ENCODE measurements at places on chromosomes 6 and 20. TPM values are rescaled to one million over a fixed set of nuclear protein-coding genes. Genes with fewer than 3 reads are reported as not detected.

- DNase-seq: no peak
Measured at GRCh38 chr6:126718600-126719327, 378.8 kb downstream of the CENPW start.

Gene CHMP4B
- 33.5 TPM for total RNA-seq

Gene CST2
- not detected for total RNA-seq

DNA sequence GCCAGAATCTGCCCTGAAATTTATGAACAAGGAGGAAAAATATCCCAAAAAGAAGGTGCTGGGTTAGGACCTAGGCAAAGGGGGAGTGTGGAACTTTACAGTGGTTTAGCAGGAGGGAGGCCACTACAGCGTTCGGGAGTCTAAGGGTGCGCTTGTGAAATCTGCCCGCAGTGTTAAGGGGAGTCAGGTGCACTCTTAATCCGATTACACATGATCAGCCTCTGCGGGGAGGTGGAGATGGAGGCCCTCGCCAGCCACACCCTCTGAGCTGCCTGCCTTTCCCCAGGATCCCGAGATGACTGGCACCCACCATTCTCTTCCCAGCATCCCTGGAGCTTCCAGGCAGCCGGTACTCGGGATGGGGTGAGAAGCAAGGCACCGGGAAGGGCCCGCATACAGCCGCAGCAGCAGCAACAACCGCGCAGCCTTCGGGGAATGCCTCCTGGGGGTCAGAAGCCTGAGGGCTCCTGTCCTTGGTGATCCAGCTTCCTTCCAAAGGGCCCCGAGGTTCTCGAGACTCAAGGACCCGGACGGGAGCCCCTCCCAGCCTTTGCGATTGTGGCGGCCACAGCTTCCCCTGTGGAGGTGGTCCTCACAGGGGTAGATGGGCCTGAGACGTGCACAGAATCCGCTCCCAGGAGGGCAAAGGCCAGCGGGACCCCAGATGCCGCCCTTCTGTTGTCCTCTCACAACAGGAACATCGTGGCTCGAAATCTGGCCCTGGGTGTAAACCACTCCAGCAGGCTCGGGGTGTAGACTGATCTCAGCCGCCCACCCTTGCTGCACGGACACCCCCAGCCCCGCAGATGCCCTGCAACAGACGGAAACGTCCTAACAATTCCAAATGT is 57.3 kb upstream of the CST7 start:
- DNase-seq: no peak

Gene PBOV1
- total RNA-seq: not detected

- no peak for DNase-seq
Measured at GRCh38 chr6:168239044-168239773, 80.4 kb downstream of the DACT2 start.

Gene MAFB
- total RNA-seq: 9.1 TPM

GRCh38 chr20:6502219-6502618 is 265.3 kb upstream of the BMP2 start:
- DNase-seq: no peak

DNA sequence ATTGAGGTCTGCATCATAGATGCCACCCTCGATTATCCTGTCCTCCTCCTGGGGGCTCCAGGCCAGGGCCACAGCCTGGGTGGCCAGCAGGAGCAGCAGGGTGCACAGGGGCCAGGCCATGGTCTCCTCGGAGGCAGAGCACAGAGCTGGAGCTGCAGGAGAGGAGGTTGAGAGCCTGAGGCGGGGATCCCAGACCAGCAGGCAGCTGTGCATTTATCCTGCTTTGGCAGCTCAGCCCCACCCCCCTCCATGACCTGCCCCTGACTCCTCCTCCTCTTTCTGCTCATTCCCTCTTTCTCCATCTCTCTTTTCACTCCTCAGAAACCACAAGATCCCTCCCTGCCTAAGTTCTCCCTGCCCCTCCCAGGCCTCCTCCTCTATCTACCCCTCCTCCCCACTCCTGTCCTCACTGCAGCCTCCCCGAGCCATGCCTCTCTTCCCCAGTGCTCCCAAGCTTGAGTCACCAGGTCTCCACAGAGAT is at the start of gene CST2:
Gene CST2 (minus strand): TSS at position 189 of the 481 bp plus-strand sequence. CDS start 69 bp downstream, at position 120.
- no peak for DNase-seq

Gene DNAAF9
- 28.1 TPM for total RNA-seq

GRCh38 chr20:6590891-6591637 is 176.4 kb upstream of the BMP2 start:
- peak; percentile 29 for DNase-seq

Gene SEMG1
- total RNA-seq: not detected
